NCI-H2171 treated with DMSO at 0.1 percent for 48 hours (cell line): ENCODE measurements at places on chromosomes 4 and X.

- no peak for DNase-seq
Measured at GRCh38 chr4:185307136-185307950, 88.4 kb downstream of the LRP2BP start.

DNA sequence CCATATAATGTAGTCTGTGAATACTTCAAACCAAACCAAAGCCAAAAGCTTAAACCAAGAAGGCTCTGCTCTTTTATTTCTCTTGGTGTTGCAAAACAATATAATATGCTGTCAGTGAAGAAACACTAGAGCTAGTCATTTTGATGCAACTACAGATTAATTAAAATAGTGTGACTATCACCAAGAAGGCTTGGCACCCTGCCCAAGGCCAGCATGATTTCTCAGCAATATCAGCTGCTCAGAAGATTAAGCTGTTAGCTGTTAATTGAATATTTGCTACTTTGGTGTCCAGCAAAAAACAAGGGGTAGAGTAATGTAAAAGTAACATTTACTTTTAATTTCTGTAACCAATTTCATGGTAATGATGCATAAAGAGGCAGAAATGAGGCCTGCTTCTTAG is 104.9 kb upstream of the PRPS2 start:
- no peak for DNase-seq

GRCh38 chrX:106862972-106863688 is 40.0 kb downstream of the RIPPLY1 start:
- DNase-seq: peak; percentile 22

- DNase-seq: no peak
Measured at GRCh38 chr4:88028946-88029345, 21.5 kb downstream of the PKD2 start.

DNA sequence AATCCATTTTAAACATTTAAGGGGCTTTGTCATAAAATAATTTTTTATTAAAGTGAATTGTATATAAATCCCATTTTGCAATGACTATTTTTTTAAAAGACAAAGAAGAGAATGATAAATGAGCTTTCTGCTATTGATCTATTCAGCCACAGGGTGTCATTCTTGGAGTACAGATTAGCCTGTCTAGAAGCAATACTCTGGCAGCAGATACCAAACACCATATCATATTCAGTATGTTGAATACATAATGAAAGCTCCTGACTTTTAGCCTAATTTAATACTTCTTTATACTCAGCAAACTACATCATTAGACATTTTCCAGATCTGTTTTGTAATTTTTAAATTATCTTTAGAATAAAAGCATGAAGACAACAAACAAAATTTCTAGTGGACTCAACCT is 496.3 kb downstream of the PDGFC start:
- DNase-seq: peak; percentile 72

DNA sequence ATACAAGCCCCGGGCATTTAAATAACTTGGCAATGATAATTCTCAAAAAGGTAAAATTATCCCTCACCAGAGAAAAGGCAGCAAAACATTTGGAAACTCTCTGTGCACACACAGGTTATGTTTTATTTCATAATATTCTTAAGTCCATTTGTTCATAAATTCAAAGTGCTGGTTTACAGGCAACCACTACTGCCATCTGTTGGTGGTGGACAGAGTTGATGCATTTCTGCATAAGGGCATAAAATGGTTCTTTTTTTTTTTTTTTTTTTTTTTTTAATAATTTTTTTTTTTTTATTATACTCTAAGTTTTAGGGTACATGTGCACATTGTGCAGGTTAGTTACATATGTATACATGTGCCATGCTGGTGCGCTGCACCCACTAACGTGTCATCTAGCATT is 31.5 kb upstream of the IL21 start:
- no peak for DNase-seq

- no peak for DNase-seq
Measured at GRCh38 chrX:41542135-41542534, 95.0 kb downstream of the NYX start.

GRCh38 chrX:136386826-136387225 is 86.1 kb downstream of the ADGRG4 start:
- no peak for DNase-seq

- no peak for DNase-seq
Measured at GRCh38 chr4:73751166-73751565, 10.8 kb downstream of the CXCL8 start.

DNA sequence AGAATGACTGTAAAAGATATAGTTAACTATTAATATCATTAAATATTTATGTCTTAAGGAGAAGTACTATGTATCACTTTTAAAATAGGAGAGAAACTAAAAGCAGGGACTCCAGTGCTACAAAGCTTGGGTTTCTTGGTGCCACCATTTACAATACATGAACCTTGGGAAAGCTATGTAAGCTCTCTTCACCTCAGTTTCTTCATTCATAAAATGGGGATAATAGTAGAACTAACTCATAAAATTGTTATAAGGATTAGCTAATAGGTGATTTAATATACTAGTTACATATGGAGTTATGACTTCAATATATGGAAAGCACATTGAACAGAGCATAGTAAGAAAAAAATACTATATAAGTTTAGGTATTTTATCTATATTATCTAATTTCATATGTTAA is 23.7 kb downstream of the EPGN start:
- DNase-seq: no peak

- DNase-seq: no peak
Measured at GRCh38 chrX:129825746-129826505, 17.8 kb downstream of the ZDHHC9 start.

DNA sequence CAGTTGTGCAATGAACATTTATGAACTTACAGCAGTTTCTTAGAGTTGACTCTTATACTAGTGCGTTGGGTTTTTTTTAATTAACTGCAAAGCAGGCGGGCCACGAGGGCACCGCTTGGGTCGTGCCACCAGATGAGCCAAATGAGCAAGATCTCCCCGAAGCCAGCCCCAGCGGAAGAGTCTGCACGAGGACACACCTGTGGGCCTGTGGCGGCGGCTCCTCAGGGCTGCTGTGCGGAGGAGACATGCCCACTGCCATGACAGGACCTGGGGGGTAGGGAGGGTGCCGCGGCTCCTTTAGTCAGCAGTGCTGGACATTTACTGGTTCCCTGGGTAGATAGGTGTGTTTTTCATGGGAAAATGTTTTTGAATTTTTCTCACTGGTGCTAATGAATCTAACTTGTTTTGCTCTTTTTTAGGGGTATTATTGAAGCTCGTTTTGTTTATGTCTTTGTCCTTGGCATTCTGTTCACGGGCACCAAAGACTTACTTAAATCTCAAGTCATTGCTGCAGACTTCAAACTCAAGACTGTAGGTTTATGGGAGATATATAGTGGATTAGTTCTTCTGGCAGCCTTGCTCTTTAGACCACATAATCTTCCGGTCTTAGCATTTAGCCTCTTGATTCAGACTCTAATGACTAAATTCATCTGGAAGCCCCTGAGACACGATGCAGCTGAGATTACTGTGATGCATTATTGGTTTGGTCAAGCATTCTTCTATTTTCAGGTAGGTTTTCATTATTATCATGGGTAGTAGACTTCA is 31.2 kb downstream of the PIGG start:
- DNase-seq: no peak

- DNase-seq: peak; percentile 69
Measured at GRCh38 chr4:153643406-153644383, 40.4 kb upstream of the TLR2 start.

GRCh38 chrX:68175562-68175961 is 257.7 kb downstream of the OPHN1 start:
- DNase-seq: no peak

DNA sequence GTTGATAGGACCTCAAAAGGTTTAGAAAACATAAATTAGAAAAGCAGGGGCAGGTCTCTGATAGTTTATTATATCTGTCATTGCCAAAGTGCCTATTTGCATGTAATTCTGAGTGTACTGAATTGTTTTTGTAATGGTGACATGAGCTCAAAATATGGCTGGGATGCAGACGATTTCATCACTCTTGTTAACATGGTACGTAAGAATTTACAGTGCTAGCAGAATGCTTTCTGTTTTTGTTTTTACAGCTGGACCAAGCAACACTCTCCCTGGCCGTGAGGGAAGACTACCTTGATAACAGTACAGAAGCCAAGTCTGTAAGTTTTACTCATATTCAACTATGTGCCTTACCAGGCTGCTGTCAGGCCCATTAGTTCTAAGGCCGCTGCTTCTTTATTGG is 58.1 kb downstream of the PHEX start:
- no peak for DNase-seq

DNA sequence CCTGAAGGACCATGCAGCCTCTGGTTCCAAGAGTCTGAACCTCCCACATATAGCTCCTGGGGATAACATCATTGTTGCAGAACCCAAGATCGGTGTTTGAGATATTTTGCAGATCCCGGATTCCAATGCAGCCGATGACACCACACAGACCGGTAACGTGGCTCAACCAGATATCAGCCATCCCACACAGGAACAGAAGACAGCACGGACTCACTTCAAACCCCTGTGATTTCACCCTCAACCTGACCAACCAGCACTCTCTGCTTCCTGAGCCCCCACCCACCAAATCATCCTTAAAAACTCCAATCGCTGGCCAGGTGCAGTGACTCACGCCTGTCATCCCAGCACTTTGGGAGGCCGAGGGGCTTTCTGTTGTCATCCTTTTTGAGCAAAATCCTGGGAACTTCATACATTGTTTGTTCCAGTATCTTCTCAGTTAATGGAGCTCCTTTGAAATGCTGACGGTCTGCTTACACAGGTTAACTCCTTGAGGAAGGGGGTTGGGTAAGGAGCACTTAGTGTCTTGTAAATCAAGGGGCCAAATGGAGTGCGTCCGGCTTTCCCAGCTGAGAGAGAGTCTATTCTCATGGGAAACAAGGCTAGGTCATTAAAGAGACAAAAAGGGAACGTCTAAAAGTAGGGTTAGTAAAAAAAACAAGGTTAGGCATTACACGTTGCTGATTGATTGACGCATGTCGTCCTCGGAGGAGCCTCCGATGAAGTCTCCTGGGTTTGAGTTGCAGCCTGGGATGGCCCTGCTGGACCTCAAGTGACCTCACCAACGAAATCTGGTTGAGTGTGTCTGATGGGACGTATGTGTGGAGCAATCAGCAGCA is 230.4 kb downstream of the CRLF2 start:
- DNase-seq: no peak

DNA sequence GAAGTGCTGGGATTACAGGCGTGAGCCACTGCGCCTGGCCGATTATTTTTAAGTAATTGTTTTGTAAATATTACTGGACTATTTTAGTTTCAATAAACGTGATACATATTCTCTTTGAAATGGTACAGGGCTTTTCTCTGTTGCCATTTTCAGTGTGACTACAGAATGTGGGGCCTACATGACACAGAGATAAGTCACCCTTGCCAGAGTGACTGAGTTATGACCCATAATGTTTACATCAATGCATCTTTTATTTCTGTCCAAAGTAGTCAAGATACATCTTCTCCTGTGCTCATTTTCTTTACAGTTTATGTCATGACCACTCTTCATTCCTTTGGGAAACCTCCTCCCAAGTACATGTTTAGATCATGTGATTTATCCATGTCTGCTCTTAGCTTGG is 88.3 kb upstream of the GC start:
- DNase-seq: no peak

- DNase-seq: no peak
Measured at GRCh38 chrX:134849390-134849789, 141.4 kb upstream of the SMIM10 start.

DNA sequence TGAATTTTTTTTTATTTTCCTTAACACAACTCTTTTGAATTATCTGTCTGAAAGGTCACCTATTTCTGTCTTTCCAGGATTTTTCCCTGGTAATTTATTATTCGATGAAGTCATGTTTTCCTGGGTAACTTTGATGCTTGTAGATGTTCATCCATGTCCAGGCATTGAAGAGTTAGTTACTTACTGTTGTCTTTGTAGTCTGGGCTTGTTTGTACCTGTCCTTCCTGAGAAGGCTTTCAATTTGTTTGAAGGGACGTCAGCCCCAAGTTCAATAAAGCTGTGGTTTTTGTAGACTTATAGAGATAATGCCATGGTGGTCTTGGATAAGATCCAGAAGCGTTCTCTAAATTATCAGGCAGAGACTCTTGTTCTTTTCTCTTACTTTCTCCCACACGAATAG is 252.4 kb upstream of the ARHGAP24 start:
- no peak for DNase-seq

GRCh38 chr4:172838943-172839342 is 329.7 kb upstream of the GALNT7 start:
- DNase-seq: no peak

DNA sequence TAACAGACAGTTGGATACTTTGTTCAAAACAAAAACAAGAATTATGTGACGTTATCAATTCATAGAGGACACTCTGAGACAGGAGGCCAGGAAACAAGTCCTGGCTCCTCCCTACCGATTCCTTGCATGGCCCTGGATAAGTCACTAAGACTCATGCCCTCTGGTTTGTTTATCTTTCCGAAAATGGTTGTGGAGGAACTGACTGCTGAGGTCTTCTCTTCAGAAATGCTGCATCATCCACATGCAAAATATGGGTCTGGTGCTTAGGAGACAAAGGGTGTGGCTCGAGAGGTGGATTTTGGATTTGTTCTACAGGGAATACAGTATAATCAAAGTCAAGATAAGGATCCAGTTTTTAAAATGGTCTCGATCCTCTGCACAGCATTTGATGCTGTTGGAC is 130.9 kb downstream of the RELL1 start:
- DNase-seq: no peak

DNA sequence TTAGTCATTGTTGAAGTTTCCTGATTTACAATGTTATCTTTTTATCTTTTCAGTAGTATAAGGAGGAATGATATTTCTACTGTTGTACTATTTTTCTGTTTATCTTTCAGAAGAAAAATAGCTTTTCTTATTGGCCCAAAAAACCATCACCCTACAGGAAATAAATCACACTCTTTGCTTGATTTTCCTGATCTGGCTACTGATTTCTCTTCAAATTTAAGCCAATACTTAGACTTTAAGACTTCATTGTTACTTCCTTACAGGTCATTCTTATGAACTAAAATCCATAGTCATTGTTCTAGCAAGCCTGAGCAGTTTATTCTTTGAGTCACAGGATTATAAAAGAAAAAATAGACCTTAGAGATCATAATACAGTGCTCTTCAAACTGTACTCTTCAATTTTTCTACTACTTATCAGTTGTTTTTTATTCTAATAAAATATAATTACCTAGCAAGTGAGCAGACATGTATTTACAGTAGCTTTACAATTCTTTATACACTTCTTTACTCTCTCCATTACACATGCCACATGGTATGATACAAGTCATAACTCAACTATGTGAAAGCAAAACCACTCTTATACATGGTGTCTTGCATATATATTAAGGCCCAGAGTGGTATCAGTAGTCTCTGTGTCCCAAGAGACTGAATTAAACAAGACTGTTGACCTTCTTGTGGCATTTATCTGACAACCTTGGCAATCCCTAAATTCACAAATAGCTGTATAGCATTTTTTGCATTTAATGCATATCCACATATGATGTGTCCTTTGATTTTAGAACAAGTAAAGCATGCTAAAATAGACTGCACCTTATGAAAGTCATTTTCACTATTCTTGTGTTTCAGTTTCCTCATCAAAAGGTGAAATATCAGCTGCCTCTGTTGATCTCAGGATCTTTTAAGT is 47.9 kb downstream of the TET2 start:
- DNase-seq: no peak

GRCh38 chr4:92303621-92304027 is at the start of gene GRID2:
Gene GRID2 (plus strand): TSS chr4:92303966.
- DNase-seq: peak; percentile 75
